ENCODE measurements at places on chromosomes 2 and 18.
A peak's percentile ranks its signal among the peaks of the same experiment; 100 is the strongest.

DNA sequence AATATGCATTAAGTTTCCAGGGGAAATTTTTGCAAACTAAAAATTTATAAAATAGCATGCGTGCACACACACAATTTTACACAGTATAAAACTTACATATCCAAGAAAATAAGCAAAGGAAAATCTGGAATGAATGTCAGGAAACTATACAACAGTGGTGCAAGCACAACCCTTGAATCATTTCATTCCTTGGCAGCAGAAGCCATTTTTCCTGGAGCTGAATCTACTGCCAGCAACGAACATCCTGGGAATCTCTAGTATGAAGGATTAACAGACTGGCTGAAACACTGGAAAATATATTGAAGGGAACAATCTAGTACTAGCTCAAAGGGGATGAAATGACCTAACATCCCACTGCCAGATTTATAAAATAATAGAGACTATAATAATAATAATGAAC, 235.3 kb downstream of the DYM start:
- no peak for DNase-seq

- no peak for DNase-seq
Measured at GRCh38 chr18:29378651-29379136, 1201.8 kb upstream of the CDH2 start.

DNA sequence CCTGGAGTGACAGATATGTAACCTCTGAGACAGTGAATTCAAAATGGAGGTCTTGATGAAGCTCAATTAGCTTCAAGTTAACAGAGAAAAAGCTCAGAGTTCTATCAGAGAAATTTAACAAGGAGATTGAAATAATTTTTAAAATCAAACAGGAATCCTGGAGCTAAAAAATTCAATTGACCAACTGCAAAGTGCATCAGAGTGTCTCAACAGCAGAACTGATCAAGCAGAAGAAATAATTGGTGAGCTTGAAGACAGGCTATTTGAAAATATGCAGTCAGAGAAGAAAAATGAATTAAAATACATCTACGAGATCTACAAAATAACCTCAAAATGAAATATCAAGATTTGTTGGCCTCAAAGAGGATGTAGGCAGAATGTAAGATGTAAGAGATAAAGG, 30.4 kb upstream of the BMP10 start:
- no peak for DNase-seq

GRCh38 chr2:203077451-203077850, 62.8 kb downstream of the NBEAL1 start:
- no peak for DNase-seq

DNA sequence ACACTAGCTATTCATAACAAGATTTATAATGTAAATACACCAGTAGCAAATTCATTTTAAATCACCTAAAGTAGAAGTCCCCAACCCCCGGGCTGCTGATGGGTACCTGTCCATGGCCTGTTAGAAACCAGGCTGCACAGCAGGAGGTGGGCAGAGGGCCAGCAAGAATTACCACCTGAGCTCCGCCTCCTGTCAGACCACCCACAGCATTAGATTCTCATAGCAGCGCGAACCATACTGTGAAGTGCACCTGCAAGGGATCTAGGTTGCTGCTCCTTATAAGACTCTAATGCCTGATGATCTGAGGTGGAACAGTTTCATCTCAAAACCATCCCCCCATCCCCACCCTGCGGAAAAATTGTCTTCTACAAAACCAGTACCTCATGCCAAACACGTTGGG, 71.3 kb downstream of the KANSL1L start:
- no peak for DNase-seq

DNA sequence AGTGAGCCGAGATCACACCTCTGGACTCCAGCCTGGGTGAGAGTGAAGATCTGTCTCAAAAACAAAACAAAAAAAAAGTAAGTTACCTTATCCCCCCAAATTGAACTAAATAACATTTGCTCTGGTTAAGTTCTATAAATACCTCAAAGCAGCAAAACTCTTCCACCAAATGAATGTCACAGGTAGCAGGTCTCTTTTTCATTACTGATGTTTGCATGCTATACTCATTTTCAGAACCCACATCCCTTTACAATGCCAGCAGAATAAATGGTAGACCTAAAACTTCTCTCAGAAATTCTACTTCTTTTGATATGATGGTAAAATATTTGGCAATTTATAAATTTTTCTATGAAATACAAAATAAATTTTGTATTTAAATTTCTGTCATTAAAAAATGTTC, 22.3 kb downstream of the INO80D start:
- no peak for DNase-seq

DNA sequence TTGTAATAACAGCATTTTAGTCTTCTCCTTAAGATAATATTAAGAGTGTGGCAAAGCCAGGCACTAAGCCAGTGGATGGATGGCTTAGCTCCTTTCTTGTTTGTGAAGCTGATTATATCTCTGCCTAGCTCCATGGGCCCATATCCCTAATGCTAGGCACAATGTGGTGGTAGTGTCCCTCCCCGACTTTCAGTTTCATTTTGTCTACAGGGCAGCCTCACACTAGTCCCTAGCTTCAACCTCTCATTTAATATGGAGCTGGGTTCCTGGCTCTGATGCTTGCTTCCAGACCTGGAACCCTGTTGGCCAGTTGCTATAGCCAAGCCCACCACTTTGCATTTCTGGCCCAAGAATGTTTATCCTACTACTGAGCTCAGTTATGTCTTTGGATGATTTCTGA, 437.0 kb upstream of the MEIS1 start:
- DNase-seq = no peak

- DNase-seq = no peak
Measured at GRCh38 chr2:215728504-215729065, 284.8 kb downstream of the MREG start.

DNA sequence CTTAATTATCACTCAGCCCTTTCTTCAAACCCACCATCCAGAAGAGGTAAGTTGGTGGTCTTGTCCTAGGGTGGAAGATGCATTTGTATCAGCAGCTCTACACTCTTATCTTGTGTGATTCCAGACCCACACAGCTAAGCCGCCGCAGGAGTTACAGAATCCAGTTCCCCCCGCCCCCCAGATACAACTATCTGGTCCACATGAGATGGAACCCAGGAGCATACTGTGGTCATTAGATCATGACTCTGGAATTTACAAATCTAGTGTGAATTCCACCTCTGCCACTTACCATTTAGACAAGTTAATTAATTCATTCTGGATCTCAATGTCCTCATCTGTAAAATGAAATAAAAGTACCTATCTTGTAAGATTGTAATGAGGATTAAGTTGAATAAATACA, 486.4 kb downstream of the BCL11A start:
- no peak for DNase-seq

- DNase-seq = no peak
Measured at GRCh38 chr2:53751728-53752127, 15.9 kb upstream of the CHAC2 start.

DNA sequence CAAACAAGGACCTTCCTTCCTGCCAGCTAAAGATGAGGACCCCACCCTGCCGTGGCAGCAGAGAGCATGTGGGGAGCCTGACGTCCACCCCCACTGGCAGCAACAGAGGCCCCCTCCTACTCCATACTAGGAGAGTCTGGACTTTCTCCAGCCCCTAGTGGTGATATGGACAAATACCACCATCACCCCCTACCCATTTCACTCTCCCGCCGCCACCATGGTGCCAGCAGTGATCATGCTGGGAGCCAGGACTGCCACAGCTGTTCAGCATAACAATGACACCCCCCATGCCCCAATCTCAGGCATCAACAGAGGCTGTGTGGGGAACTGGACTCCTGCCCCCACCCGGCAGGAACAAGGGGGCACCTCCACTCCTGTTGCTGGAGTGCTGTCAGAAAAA, 42.7 kb upstream of the ATP9B start:
- no peak for DNase-seq

GRCh38 chr2:231181860-231182512, 16.4 kb upstream of the ARMC9 start:
- DNase-seq = no peak

- no peak for DNase-seq
Measured at GRCh38 chr2:177211169-177211568, 1.4 kb upstream of the HNRNPA3 start.

DNA sequence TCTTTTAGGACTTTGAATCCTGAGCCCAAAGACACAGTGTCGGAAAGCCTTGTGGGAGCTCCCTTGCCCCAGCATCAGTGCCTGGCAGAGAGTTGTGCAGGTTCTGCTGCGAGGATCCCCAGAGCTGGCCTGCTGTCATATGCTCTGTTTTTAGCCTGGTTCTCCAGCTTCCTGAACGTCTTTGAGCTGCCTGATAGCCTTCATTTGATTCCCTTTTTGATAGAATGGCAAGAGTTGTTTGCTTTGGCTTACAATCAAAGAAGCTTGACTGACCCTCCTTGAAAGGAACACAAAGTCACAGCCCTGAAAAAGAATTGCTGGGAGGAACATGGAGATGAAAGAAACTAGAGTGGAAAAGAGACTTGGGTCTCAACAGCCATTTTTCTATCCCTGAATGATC, 95.4 kb downstream of the C1QL2 start:
- DNase-seq = no peak

GRCh38 chr2:54597153-54597848, 126.2 kb upstream of the EML6 start:
- DNase-seq = no peak

GRCh38 chr2:69163109-69163508, 150.1 kb downstream of the ANTXR1 start:
- no peak for DNase-seq

DNA sequence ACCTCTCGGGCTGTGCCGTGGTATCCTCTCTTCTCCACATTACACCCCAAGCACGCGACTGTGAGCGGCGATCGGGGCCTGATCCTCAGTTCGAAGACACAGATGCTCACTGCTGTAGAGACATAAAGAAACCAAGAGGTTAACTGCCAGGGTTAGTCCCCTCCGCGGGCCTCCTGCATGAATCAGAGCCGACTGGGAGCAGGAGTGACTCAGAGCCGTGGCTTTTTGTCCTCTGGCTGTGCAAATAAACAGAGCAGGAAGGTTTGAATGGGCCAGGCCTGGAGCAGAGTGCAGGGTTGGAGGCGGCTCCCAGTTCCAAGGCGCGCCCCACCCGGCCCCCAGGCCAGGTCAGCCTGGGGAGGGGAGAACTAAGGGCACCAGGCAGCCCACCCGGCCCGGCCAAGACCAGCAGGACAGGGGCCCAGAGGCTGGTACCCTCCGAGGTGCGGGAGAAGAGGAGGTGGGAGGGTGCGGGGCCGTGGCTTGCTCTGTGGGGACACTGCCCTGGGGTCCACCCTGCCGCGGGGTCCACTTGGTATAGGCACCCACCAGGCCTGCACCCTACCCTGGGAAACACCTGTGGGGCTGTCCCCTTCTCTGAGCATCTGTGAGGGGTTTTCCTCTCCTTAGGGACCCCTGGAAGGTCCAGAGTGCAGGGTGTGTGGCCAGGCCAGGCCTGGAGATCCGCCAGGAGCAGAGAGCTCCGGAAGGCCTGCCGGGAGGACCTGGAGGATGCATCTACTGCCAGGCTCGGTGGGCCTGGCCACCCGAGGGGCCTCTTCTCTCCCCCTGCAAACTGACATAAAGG, 16.5 kb downstream of the TWIST2 start:
- peak; percentile 5 for DNase-seq

- no peak for DNase-seq
Measured at GRCh38 chr2:139694327-139694726, 914.1 kb upstream of the NXPH2 start.

GRCh38 chr18:69599377-69599776, 198.7 kb downstream of the DOK6 start:
- DNase-seq = no peak

- no peak for DNase-seq
Measured at GRCh38 chr2:75846683-75847190, 136.0 kb upstream of the GCFC2 start.

DNA sequence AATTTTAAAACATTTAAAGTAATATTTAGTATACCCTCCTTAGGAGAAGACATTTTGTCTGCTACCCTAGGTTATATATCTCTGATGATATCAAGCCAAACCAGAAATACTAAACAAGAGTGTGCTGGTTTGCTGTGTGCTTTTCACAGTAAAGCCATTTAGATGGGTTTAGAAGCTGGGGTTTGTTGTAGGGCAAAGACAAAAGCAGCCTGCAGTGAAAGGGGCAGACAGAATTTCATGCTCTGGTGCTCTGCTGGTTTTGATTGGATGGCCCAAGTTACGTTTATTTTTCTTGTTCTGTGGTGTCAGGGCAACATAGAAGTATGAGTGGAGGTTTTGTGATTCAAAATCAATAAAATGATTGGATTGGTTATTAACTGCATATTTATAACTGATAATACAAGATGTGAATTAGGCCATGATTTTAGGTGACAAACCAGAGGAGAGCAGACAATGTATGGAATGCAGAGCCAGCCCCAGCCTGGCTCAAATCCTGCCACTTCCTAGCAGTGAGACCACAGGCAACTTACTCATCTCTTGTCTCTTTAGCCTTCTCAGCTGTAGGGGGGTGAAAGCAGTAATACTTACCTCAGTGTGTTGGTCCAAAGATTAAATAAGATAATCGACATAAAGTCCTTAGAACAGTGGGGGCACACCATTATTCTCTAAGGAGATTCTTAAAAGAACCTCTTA, 30.9 kb upstream of the IER3IP1 start:
- no peak for DNase-seq

DNA sequence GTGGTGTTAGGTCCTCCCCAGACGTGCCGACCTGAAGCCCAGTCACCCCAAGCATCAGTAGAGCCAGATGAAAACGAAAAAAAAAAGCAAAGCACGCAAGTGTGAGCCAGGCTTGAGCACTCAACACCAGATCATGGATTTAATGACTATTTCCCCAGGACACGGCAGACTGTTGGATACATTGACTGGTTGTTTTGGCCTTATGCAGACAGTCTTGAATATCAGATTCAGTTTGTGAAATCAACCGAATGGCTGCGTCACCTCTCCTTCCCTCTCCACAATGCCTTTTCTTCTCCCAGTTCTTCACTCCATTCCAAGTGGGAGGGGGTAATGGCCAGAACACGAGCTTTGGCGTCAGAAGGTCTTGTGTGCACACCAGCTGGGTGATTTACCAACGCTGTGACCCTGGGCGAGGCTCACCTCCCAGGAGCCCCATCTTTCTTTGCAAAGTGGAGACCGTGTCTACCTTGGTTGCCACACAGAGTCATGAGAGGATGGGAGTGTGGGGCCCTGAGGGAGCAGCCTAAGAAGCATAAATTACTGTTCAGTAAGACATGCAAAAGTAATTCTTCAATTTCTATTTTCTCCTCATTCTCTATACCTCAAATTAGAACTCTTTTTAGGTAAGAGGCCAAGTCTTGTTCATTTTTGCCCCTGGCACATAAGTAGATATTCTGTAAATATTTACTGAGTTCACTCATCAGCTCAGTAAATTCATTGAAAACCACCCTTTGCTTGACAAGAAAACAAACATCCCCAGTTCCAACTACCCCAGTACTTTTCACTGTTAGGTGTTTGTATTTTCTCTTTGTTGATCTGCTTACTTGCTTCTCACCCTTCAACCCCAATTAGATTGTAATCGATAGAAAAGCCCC, 181.1 kb upstream of the COPS8 start:
- no peak for DNase-seq

DNA sequence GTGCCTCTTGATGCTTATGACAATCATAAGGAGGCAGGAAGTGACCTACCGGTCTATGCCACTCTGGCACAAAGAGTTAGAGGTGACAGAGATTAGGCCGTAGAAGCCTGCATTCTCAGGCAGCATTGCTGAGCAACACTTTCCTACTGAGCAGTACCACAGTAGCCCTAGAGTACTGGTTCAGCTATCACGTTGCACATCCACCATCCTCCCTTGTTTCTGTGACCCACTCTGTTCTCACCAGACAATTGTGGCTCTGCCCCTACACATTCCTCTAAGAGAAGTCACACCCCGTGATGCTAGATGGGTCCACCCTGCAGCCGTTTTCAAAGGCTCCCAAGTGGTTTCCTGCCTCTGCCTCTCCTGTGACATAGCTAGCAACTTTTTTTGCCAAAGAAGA, 22.6 kb upstream of the SUCLG1 start:
- no peak for DNase-seq

GRCh38 chr2:102083393-102083703, 59.2 kb upstream of the IL1R1 start:
- DNase-seq = no peak
